ENCODE measurements at places on chromosomes 6 and 20. TPM values are rescaled to one million over a fixed set of nuclear protein-coding genes. Genes with fewer than 3 reads are reported as not detected.

- DNase-seq, result peak; percentile 86
Observed at GRCh38 chr20:33299111-33299603, 16.1 kb downstream of the BPIFB1 start.

DNA sequence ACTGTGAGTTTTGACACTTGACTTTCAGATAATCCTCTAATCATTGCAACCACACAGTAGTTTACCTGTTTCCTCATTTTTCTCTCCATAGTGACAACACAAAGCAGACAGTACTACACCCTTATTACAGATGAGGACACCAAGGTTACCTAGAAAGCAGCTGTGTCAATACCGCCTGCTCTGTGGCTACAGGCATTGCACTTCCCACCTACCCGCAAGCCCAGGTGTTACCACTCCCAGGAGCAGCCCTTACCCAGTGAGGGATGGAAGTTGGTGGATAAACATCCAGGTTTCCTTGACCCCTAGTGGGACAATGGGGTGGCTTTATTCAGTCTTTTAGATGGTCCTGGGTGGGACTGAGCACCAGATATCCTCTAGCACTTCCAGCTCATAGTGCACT, 503.6 kb downstream of the PTPRT start:
- no peak for DNase-seq

The RHAG gene
- total RNA-seq, result 2.3 TPM

The PRPF6 gene
- 44.0 TPM for total RNA-seq

The MPC1 gene
- 313 TPM for total RNA-seq
